Activated naive CD4-positive, alpha-beta T cell treated with anti-CD3 and anti-CD28 coated beads for 36 hours (primary cell): ENCODE measurements at places on chromosomes 7 and 10.

- no peak for DNase-seq
- H3K27me3 ChIP-seq = peaks cover 5% of the 10 kb centered on the region
- no peak overlapping the region for H3K27ac ChIP-seq
- no peak overlapping the region for H3K4me3 ChIP-seq
- H3K4me1 ChIP-seq = no peaks in the 10 kb centered on the region
- H3K36me3 ChIP-seq = no peaks in the 10 kb centered on the region
These were observed 37.7 kb downstream of the LRMDA start for GRCh38 chr10:75469006-75469616.

DNA sequence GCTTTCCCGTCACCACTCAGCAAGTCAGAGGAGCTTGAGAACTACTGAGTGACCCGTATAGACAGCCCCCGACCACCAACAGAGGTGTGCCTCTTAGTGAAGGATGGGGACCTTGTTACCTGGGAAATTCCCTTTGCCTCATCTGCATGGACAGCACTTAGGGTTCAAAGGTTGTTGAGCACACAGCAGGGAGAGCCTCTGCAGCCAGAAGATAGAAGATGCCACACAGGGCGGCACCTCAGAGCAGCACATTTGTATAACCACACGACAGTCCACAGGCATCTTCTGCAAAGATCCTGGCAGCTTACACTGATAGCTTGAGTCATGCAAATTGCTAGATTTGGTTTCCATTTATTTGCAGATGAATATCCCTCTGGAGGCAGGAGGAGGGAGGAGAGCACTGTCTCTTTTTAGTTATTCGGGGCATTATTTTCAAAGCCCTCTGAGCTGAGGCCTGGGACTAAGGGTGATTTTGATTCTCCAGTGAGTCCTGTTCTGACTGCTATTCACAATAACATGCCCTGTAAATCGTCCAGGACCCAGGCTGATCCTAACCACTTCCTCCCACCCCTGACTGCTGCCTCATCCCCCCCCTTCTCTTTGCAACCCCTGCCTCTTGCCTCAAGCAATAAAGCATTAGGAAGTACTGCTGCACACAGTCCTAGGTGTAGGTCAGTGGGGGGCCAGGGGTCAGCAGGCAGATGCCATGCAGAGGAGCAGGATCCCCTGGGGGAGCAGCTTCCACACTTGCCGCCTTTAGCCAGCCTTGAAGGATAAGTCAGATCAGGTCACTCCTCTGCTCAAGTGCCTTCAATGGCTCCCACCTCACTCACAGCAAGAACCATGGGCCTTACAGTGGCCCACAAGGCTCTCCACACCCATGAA lies 24.6 kb upstream of the INMT start:
- peak overlapping the region; percentile 77 for H3K4me3 ChIP-seq
- peak overlapping the region; percentile 89 for H3K27ac ChIP-seq
- H3K4me1 ChIP-seq = peaks cover 54% of the 10 kb centered on the region
- no peaks in the 10 kb centered on the region for H3K27me3 ChIP-seq
- no peaks in the 10 kb centered on the region for H3K36me3 ChIP-seq

GRCh38 chr7:90209776-90210175 lies 1.8 kb upstream of the STEAP2 start:
- H3K27ac ChIP-seq = no peak overlapping the region
- peaks cover 7% of the 10 kb centered on the region for H3K4me1 ChIP-seq
- no peaks in the 10 kb centered on the region for H3K36me3 ChIP-seq
- no peak overlapping the region for H3K4me3 ChIP-seq

- H3K27ac ChIP-seq = no peak overlapping the region
- H3K4me3 ChIP-seq = no peak overlapping the region
- H3K4me1 ChIP-seq = peaks cover 5% of the 10 kb centered on the region
- DNase-seq = no peak
- H3K36me3 ChIP-seq = peaks cover 6% of the 10 kb centered on the region
These were observed 140.7 kb downstream of the RTKN2 start for GRCh38 chr10:62127975-62128374.

GRCh38 chr7:120169996-120170783 lies 102.8 kb upstream of the KCND2 start:
- no peaks in the 10 kb centered on the region for H3K36me3 ChIP-seq
- no peak overlapping the region for H3K27ac ChIP-seq
- DNase-seq = no peak
- no peak overlapping the region for H3K4me3 ChIP-seq

GRCh38 chr7:115635376-115635775 lies 395.2 kb downstream of the TFEC start:
- no peak overlapping the region for H3K27ac ChIP-seq
- no peaks in the 10 kb centered on the region for H3K27me3 ChIP-seq
- H3K4me3 ChIP-seq = no peak overlapping the region
- DNase-seq = no peak

- H3K27me3 ChIP-seq = no peaks in the 10 kb centered on the region
- no peak overlapping the region for H3K27ac ChIP-seq
- H3K36me3 ChIP-seq = no peaks in the 10 kb centered on the region
- H3K4me3 ChIP-seq = no peak overlapping the region
- H3K4me1 ChIP-seq = no peaks in the 10 kb centered on the region
- no peak for DNase-seq
These were observed 813.4 kb downstream of the ANKRD7 start for GRCh38 chr7:119037941-119038340.

- peaks cover 4% of the 10 kb centered on the region for H3K4me1 ChIP-seq
- H3K36me3 ChIP-seq = no peaks in the 10 kb centered on the region
- H3K4me3 ChIP-seq = no peak overlapping the region
- H3K27me3 ChIP-seq = peaks cover 16% of the 10 kb centered on the region
- DNase-seq = no peak
- H3K27ac ChIP-seq = no peak overlapping the region
These were observed 124.2 kb downstream of the ABCA13 start for GRCh38 chr7:48295296-48295971.

DNA sequence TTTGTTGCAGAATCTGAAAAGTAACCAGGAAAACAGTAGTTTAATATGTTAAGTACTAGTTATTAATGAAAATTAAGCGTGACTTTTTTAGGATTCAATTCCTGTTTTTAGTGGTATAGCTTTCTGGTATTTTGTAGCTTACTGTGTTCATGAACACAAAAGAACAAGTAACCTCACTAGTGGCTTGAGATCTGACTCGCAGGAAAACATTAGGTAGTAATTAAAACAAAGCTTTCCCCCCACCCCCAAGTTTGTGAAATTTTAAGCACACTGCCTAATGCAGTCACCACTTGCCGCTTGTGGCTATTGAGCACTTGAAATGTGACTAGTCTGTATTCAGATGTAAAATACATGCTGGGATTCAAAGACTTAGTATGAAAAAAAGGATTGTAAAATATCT lies 102.5 kb upstream of the RPA3 start:
- H3K4me1 ChIP-seq = peaks cover 19% of the 10 kb centered on the region
- no peak overlapping the region for H3K4me3 ChIP-seq
- no peak for DNase-seq

GRCh38 chr7:28573651-28574301 lies 161.5 kb downstream of the CREB5 start:
- no peak overlapping the region for H3K27ac ChIP-seq
- no peak overlapping the region for H3K4me3 ChIP-seq
- DNase-seq = no peak
- H3K36me3 ChIP-seq = no peaks in the 10 kb centered on the region

DNA sequence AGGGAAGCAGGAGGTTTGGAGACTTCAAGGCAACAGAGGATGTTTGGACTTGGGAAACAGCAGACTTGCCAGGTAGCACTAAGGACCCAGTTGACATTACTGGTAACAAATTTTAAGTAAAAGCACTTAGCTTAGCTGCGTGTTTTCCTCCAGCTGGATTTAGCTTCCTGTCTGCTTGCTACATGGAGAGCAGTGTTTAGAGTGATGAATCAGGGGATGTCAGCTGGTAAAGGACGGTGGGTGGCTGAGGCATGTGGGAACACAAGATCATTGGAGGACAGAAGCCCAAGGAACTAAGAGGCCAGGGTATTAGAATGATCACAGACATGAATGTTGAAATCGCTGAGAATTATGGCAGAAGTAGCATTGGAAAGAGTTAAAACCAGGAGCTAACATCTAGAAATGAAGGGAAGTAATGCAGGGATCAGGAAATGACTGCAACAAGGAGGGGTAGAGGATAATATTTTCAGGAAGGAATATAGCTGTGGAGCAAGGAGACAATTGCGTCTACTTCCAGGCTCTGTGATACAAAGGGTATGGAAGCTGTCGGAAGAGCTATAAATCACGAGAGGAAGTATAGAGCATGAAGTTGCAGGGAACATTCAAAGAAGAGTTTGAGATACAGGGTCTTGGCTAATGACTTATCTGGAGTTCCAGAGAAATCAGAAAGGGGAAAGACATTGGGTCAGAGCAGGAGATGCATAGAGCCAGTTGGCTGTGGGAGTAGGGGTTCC lies 34.4 kb downstream of the CALD1 start:
- no peaks in the 10 kb centered on the region for H3K27me3 ChIP-seq
- no peak for DNase-seq
- no peaks in the 10 kb centered on the region for H3K4me1 ChIP-seq
- H3K27ac ChIP-seq = no peak overlapping the region

- DNase-seq = no peak
- peaks cover 51% of the 10 kb centered on the region for H3K4me1 ChIP-seq
- H3K27me3 ChIP-seq = no peaks in the 10 kb centered on the region
- H3K27ac ChIP-seq = no peak overlapping the region
These were observed 65.2 kb downstream of the CUBN start for GRCh38 chr10:17064435-17064834.

GRCh38 chr10:120685136-120685535 lies 166.0 kb upstream of the WDR11 start:
- DNase-seq = no peak
- H3K27me3 ChIP-seq = peaks cover 4% of the 10 kb centered on the region
- no peak overlapping the region for H3K27ac ChIP-seq
- no peak overlapping the region for H3K4me3 ChIP-seq
- H3K36me3 ChIP-seq = no peaks in the 10 kb centered on the region
- H3K4me1 ChIP-seq = no peaks in the 10 kb centered on the region

GRCh38 chr10:124632566-124632965 lies 111.6 kb downstream of the FAM53B start:
- no peak for DNase-seq
- peaks cover 32% of the 10 kb centered on the region for H3K4me1 ChIP-seq
- no peak overlapping the region for H3K4me3 ChIP-seq
- H3K27ac ChIP-seq = no peak overlapping the region

GRCh38 chr10:127976286-127976685 lies 69.4 kb downstream of the PTPRE start:
- DNase-seq = no peak
- no peak overlapping the region for H3K4me3 ChIP-seq
- no peak overlapping the region for H3K27ac ChIP-seq
- peaks cover 9% of the 10 kb centered on the region for H3K27me3 ChIP-seq

DNA sequence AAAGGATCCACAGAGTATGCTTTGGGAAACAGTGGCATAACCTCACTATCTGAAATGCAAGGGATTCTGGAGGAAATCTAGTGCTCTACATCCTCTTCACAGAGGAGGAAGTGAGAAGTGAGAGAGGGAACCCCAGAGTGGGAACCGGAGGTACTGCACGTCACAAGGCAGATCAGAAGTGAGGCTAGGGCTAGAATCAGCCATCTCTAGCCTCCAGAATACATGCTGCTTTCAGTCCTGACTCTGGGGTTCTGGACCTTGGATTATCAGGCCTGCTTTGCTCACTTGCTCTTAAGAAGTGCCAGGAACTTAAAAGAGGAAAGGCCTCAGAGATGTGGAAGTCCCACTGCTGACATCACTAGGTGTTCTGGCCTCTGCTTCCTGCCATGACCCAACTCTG lies 25.7 kb downstream of the ZNF503 start:
- H3K27me3 ChIP-seq = no peaks in the 10 kb centered on the region
- no peaks in the 10 kb centered on the region for H3K4me1 ChIP-seq
- no peak overlapping the region for H3K4me3 ChIP-seq
- H3K27ac ChIP-seq = no peak overlapping the region

DNA sequence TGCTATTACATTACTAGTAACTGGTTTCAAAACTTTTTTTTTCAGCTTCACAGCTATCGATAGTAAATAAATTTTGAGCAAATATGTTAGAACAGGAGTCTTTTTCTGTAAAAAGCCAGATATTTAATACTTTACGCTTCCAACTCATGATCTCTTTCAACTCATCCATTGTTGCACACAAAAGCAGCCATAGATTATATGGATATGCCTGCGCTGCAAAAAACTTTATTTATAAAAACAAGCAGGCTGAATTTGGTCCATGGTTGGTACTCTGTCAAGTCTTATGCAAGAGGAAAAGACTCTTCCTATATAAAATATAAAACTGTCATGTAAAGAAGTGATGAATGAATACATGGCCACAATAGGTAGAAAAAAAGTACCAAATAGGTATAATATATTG lies 31.1 kb downstream of the WASL start:
- H3K36me3 ChIP-seq = peaks cover 7% of the 10 kb centered on the region
- no peak overlapping the region for H3K27ac ChIP-seq
- peaks cover 60% of the 10 kb centered on the region for H3K4me1 ChIP-seq
- DNase-seq = no peak
- no peaks in the 10 kb centered on the region for H3K27me3 ChIP-seq

- H3K27me3 ChIP-seq = no peaks in the 10 kb centered on the region
- H3K4me1 ChIP-seq = no peaks in the 10 kb centered on the region
- H3K36me3 ChIP-seq = no peaks in the 10 kb centered on the region
- no peak overlapping the region for H3K27ac ChIP-seq
- H3K4me3 ChIP-seq = no peak overlapping the region
- no peak for DNase-seq
These were observed 87.2 kb downstream of the PDE1C start for GRCh38 chr7:31982962-31983361.

GRCh38 chr10:111146025-111146640 lies 69.3 kb downstream of the ADRA2A start:
- no peaks in the 10 kb centered on the region for H3K36me3 ChIP-seq
- DNase-seq = peak; percentile 31
- H3K4me1 ChIP-seq = peaks cover 12% of the 10 kb centered on the region
- H3K27ac ChIP-seq = no peak overlapping the region
- peaks cover 4% of the 10 kb centered on the region for H3K27me3 ChIP-seq
- H3K4me3 ChIP-seq = no peak overlapping the region

DNA sequence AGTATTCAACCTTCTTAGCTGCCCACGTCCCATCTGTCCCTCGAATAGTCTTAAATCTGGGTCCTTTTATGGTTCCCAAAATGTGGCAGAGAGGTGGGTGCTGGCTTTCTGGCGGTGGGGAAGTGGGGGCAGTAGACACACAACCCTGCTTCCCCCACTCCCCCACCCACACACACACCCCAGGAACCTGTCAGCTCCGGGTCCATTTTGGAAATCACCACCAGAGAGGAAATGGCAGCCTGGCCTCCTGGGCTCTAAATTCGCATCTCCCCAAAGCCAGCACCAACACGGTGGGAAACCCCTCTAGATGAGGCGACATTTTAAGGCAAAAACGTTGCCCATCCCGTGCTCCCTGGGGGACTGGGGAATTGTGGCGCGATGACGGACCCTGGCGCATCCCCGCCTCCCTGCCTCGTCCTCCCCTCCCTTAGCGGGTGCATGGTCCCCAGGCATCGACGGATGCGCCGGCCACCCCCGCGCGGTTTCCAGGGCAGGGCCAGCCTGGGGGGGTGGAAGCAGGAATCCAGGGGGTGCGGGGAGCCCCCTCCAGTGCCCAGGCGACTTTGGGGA lies 702 bp downstream of the TMEM130 start:
- no peaks in the 10 kb centered on the region for H3K36me3 ChIP-seq

- peaks cover 23% of the 10 kb centered on the region for H3K4me1 ChIP-seq
- peaks cover 20% of the 10 kb centered on the region for H3K36me3 ChIP-seq
- no peak overlapping the region for H3K27ac ChIP-seq
These were observed 1.8 kb upstream of the RSU1 start for GRCh38 chr10:16819026-16819425.
